ENCODE measurements at places on chromosomes 1 and 21.

GRCh38 chr1:41870076-41870562, 48.6 kb downstream of the HIVEP3 start:
- DNase-seq: no peak

- DNase-seq: no peak
These were observed 365.4 kb upstream of the DUSP10 start for GRCh38 chr1:222107267-222107666.

DNA sequence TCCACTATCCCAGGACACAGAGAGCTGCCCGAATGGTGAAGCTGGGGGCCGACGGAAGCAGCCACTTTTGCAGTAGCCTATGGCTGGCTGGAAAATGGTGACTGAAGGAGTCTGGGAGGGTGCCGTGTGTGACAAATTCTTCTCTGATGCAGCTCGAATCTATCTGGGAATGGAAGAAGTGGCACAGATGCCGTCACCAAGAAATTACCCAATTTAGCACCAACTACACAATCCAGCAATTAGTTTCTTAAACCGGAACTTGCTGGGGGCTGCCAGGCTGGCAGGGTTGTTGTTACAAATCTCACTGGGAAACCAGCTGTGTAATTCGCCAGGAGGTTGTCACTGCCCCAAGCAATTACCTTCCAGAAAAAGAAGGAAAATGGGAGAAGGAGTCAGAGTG, 18.0 kb downstream of the DLGAP3 start:
- DNase-seq: no peak

GRCh38 chr1:85957760-85958159, 198.8 kb downstream of the COL24A1 start:
- DNase-seq: no peak

GRCh38 chr1:70220517-70221237, 503 bp upstream of the SRSF11 start:
- DNase-seq: no peak

- no peak for DNase-seq
These were observed 447.6 kb upstream of the PRMT6 start for GRCh38 chr1:106608841-106609240.

GRCh38 chr1:175481126-175482070, 262.0 kb downstream of the TNR start:
- DNase-seq: peak; percentile 18

DNA sequence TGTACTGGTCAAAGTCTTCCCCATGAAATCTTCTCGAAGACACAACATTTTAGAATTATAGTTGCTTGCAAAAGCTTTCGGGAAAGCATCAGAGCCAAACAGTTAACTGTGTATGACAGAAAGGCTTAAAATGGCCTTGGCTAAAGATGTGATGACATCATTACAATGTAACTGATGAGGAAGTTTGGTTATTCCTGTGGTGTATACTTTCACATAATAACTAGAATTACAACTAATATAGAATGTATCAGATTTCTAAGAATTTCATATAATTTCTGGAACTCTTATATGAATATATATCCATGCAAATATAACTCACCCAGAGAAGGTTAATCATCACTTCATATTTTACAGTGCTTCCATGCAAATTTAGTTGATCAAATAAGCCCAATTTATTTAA, 8.4 kb downstream of the TP73 start:
- DNase-seq: no peak

GRCh38 chr1:185694081-185694480, 40.1 kb upstream of the HMCN1 start:
- peak; percentile 33 for DNase-seq

- no peak for DNase-seq
These were observed 25.9 kb downstream of the IVNS1ABP start for GRCh38 chr1:185291159-185291558.

GRCh38 chr1:12296016-12296415, 66.2 kb downstream of the VPS13D start:
- no peak for DNase-seq

- DNase-seq: peak; percentile 66
These were observed 14.3 kb downstream of the OR2B11 start for GRCh38 chr1:247443641-247444040.

DNA sequence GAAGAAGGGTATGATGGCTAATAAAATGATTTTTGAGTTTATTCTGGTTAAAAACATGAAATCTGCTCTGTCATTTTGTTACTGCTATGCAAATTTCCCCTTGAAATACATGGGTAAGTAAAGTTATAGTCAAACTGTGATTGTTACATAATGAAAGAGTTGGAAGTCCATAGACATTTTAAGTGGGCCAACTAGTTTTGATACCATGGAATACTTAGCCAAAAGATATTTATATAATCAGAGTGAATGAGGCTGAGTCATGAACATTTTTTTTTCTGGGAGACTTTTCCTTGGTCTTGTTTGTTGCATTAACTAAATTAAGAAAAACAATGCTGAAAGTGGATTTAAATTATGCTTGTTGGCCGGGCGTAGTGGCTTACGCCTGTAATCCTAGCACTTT, 58.2 kb upstream of the MPC2 start:
- no peak for DNase-seq

- DNase-seq: no peak
These were observed 73.1 kb downstream of the ATP6V1G3 start for GRCh38 chr1:198467342-198467741.

DNA sequence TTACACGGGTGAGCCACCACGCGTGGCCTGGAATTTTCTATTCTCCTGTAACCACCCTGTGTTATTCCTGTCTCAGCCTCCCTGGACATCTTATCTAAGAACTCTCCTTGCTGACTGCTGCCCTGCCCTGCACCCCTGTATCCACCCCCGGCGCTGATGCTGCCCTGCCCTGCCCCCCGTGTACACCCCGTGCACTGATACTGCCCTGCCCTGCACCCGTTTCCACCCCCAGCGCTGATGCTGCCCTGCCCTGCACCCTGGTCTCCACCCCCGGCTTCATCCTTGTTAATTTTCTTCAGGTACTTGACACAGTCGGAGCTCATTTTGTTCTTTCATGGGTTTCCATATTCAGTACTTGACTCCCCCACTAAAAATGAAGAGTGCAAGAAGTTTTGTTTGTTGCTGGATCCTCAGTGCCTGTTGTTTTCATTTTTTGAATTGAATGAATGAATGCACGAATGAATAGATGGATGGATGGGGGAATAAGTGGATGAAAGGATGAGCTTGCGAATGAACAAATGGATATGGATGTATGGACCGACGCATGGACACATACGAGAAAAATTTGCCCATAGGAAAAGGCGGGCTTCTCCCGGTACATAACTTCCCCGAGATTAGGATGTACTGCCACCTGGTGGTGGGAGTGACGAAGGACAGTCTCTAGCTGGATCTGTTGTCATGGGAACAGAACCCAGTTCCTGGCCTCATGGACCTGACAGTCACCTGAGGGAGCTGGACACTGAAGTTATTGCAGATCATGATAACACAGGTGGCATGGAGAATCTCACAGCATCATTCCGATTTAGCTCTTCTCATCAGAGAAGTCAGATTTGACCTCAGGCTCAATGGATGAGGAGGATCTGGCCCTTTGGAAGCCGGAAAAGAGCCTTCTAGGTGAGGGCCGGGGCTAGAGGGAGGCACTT, 14.9 kb downstream of the AADACL4 start:
- DNase-seq: peak; percentile 80

DNA sequence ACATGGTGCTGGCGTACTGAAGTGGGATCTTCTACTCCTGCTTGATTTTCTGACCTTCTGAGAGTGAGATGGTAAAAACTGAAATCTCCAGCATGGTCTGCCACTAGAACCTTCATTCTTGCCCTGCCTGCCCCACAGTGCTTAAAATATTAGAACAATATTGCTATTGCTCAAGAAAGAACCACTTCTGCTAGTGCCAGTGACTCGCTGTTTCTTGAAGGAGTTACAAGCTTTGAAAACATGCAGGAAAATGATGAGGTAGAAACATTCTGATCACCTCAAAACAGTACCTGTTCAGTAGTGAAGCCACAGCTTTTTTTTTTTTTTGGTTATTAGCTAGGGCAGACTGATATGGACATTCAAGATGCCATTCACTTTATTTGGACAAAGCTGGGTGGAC, 95.3 kb downstream of the BACH1 start:
- DNase-seq: no peak

GRCh38 chr1:52628614-52629324, 4.2 kb upstream of the SHISAL2A start:
- no peak for DNase-seq

- DNase-seq: no peak
These were observed 11.4 kb upstream of the ERI3 start for GRCh38 chr1:44366371-44366975.

GRCh38 chr1:247451388-247452010, 6.4 kb downstream of the OR2B11 start:
- no peak for DNase-seq

- no peak for DNase-seq
These were observed 36.0 kb downstream of the GPR3 start for GRCh38 chr1:27428316-27429028.

DNA sequence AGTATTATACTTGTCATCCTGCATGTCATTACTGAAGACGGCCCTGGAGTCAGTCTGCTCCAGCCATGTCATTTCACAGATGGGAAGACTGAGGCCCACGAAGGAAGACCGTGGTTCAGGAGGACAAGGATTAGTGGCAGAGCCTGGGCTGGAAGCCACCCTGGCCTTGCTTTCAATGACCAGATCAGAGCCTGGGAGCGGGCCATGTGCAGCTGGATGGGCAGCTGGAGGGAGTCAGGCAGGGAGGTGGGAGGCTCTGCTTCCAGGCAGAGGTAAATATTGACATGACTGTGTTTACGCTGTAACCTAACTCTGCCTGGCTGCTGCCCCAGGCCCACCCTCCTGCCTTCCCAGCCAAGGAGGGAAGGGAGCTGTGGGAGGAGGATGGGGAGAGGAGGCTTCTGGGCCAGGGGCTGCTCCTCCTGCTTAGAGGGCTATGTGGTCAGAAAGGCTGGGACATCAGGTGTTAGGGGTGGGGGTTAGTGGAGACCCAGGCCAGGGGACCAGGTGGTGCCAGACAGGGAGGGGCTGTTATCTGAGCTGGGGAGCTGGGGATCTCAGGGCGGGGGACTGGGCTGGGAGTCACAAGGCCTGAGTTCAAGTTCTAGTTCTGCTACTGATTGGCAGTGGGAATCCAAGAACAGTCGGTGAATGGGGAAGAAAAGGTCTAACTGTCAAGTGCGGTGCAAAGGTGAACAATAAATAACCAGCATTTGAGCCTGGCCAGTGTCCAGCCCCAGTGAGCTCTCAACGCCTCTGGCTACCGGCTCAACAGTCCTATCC, 48.5 kb upstream of the ECE1 start:
- no peak for DNase-seq

DNA sequence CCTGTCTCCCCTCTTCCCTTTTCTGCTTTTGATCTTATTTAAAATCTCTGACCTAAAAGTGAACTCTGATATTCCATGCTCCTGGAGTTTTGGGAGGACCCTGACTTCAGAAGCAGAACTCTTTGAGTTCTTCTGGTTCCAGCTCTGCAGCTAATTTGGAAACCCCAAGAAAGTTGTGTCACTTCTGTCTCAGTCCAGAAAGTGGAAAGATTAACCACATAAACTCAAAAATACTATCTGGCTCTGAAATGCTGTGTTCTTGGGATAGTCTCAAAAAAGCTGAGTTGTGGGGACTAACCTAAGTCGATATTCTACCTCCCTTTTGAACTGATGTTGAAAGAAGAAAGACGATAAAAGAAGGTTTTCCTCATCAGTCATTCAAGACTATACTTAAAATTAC, 59.8 kb downstream of the ITPKB start:
- DNase-seq: no peak

DNA sequence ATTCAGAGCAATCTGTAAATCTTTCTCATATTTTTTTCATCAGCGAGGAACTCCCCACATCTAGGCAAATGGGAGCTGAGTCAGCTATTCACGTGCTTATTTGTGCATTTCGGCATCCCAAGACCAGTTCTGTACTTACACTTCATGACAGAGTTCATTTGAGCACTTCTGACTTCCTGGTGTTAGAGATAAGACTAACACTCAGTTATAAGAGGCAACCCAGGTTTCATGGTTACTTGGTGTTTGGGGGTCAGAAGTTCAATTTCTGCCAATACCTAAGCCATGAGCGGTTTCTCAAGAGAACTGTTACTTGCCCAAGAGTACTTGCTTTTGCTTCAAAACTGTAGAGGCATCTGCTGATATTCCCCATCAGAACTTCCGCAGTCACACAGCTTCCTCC, 24.1 kb upstream of the DESI2 start:
- peak; percentile 15 for DNase-seq

DNA sequence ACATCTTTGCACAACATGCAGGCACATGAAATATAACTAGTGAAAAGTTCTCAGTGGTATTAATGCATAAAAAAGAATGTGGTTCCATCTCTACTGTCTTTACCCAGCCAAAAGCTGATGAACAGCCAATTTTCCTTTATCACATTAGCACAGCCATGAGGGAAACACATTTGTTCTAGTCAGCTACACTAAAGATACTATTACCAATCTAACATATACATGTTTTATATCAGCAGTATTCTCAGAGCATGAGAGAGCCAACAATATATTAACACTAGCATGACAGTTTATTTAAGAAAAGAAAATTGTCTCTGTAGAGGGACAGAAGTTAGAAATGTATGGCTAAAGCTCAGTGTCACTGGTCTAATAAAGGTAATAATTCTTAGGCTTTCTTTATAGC, 56.3 kb downstream of the USH2A start:
- no peak for DNase-seq

DNA sequence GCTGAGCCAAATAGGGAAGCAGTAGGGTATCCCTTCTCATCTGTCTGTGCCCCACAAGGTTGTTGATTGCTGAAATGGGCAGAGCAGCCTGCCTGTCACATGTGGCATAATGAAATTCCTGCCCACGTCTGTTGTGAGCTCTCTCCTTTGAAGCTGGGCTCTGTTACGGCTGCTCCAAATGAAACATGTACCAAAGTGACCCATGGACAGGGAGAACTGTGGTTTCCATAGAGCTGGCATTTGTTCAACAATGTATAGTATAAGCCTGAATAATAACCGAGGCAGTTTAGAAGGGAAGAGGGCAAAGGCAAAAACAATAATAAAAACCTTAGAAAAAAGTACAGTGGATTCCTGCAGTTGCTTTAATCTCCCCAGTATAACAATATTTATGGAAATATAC, 149.7 kb downstream of the LYPLAL1 start:
- no peak for DNase-seq

DNA sequence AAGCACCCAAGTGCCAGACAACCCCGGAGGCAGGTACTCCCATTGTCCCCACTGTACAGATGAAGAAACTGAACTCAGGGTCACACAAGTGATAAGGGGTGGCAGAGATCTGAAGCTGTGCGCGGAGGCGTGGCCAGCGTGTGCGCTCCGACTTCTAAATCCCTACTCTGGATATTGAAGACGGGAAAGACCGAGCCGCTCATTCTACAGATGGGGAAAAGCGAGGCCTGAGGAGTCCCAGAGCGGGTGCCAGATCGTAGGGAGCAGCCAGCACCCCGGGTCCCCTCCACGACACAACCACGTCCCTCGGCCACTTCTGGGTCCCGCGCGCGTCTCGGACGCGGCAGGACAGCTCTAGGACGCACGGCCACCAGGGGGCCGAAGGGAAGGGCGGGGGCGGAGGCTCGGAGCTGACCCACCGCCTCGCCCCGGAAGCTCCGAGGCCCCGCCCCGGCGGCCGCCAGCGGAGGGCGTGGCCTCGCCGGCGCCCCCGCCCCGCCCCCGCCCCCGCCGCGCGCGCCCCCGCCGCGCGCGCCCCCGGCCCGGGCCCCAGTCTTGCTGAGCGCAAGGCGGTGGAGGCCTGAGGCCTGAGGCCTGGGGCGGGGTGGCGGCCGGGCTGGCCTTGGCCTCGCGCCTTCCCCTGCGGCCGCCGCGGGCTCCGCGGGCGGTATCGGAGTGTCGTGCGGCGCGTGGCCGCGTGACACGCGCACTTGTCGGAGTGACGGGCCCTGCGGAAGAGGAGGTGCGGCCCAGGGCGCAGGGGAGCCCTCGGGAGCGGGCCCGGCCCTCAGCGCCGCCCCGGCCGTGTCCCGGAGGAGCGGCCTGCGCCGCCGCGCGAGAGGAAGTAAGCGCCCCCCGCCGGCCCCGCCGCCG, at the start of gene H6PD:
Gene H6PD (plus strand): TSS at position 552 of the 873 bp plus-strand sequence. CDS start 10,161 bp downstream, outside the sequence.
- DNase-seq: peak; percentile 96

Data from RPMI8226 (cell line).